Stimulated activated CD4-positive, alpha-beta T cell treated with anti-CD3 and anti-CD28 coated beads, Interleukin-2, amount 100 ng/mL, for 24 hours (primary cell): ENCODE measurements at places on chromosomes 11 and 22.

DNA sequence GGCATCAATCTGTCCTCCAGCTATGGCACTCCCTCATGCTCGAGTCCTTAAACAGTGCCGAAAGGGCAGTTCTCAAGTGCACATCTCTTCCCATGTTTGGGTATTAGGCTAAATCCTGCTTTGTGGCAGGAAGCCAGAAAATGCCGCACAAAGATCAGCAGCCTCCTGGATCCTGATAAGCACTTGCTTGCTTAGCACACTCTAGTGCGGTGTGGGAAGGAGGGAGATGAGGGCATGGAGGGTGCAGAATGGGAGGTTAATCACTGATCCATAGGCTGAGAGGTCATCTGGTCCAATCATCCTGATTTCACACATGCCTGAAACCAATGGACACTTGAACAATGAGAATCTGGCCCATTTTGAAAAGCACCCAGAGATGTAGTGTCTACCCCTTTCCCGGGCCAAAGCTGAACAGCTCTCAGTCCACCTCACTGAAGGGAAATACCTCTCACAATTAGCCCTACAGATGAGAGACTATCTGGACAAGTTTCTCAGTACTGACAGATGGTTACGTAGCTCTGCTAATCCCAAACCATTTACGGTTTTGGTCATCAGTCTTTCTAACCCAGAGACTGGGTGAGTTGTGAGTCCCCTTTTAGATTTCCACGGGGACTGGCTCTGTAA, 29.8 kb upstream of the CHRM4 start:
- DNase-seq: no peak

GRCh38 chr11:127943763-127944162, 643.6 kb downstream of the ETS1 start:
- DNase-seq: no peak

DNA sequence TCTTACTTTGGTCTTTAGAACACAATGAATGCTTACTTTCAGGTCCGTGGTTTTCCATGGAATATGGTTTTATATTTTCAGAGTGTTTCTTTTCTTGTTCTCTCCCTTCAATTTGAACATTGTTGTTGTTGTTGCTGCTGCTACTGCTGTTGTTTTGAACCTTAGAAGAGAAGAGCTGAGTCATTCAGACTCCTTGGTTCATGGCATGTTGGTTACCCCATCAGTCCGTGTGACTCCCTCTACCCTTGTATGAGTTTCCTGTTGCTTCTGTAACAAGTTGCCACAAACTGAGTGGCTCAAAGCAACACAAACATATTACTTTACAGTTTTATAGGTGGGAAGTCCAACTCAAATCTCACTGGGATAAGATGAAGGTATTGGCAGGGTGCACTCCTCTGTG, 511.0 kb downstream of the INSC start:
- DNase-seq: no peak

DNA sequence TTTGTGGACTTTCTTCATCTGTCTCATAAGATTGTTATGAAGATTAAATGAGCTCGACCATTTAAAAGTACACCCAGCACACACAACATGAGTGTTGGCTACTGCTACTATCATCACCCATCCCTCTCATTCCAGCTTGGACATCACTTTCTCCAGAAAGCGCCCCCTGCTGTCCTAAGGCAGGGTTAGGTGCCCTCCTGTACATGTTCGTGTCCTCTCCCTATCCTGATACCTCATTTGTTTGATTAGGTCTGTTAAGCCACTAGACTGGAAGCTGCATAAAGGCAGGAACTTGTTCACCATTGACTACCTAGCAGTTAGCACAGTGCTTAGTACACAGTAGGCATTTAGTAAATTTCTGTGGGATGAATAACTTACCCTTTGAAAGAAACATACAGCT, 85.5 kb downstream of the ENTHD1 start:
- DNase-seq: peak; percentile 30

- DNase-seq: no peak
These were observed 1.4 kb upstream of the LIF start for GRCh38 chr22:30247974-30248373.

GRCh38 chr11:102309621-102310541, 7.4 kb upstream of the BIRC3 start:
- DNase-seq: no peak

DNA sequence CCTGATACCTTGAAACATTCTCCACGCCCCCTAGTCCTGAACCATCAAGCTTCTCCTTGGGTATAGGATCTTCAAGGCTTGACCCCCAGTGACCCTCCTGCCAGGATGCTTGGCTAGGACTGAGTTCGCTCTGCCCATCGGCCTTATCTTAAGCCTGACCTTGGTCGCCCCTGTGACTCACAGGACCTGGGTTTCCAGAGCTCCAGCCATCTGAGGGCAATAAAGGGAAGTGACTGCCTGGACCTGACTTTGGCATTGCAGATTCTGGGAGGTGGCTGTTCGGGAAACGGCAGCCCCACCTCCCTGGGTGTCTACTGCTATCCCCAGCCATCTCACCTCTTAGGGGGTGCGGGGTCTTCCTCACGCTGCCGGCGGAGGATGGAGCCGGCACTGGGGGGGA, 15.4 kb downstream of the CARD10 start:
- no peak for DNase-seq

GRCh38 chr22:36293606-36294292, 40.8 kb downstream of the APOL1 start:
- no peak for DNase-seq

GRCh38 chr11:76629853-76630599, 40.5 kb downstream of the LRRC32 start:
- DNase-seq: peak; percentile 13

- no peak for DNase-seq
These were observed 2.0 kb downstream of the PACS1 start for GRCh38 chr11:66072081-66072480.

GRCh38 chr11:78131956-78132355, 7.5 kb downstream of the ALG8 start:
- no peak for DNase-seq

DNA sequence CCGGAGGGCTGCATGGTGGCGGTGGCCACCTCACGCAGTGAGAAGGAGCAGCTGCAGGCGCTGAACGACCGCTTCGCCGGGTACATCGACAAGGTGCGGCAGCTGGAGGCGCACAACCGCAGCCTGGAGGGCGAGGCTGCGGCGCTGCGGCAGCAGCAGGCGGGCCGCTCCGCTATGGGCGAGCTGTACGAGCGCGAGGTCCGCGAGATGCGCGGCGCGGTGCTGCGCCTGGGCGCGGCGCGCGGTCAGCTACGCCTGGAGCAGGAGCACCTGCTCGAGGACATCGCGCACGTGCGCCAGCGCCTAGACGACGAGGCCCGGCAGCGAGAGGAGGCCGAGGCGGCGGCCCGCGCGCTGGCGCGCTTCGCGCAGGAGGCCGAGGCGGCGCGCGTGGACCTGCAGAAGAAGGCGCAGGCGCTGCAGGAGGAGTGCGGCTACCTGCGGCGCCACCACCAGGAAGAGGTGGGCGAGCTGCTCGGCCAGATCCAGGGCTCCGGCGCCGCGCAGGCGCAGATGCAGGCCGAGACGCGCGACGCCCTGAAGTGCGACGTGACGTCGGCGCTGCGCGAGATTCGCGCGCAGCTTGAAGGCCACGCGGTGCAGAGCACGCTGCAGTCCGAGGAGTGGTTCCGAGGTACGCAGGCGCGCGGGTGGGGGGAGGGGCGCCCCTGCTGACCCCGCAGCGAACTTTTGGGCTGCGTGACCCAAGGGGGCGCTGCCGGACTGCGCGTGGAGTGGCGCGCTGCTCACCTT, 670 bp downstream of the NEFH start:
- DNase-seq: peak; percentile 21

GRCh38 chr11:19674836-19675235, 37.8 kb upstream of the NAV2 start:
- DNase-seq: no peak

- no peak for DNase-seq
These were observed 86.2 kb upstream of the SORL1-AS1 start for GRCh38 chr11:121539000-121539399.

DNA sequence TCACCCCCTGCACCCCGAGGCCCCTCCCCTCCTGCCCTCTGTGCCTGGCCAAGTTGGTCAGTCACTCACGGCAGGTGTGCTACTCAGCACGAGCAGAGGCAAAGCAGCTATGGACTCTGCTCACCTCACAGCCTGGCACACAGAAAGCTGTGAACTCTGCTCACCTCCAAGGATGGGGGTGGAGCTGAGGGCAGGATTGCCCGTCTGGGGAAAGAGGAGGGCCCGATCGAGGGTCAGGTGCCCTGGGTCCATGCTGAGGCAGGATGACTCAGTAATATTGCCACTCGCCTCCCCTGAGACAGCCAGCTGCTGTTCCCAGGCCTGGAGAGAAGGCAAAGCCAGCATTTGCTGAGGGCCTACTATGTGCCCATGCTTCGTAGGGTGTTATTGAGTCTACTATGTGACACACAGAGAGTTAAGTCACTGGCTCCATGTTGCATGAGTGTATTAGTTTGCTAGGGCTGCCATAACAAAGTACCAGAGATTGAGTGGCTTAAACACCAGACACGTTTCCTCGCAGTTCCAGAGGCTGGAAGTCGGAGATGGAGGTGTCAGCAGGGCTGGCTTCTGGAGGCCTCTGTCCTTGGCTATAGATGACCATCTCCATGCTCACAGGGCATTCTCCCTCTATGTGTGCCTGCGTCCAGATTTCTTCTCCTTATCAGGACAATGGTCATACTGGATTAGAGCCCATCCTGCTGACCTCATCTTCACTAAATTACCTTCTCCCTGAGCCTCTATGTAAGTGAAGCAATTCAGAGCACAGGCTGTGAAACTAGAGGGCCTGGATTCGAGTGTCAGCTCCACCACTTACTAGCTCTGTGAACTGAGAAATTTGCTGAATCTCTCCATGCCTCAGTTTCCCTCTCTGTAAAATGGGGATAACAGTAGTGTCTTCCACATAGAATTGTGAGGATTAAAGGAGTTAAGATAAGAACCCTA, 13.2 kb upstream of the TSKU start:
- no peak for DNase-seq

GRCh38 chr22:43232445-43232844, 45.5 kb upstream of the TTLL12 start:
- DNase-seq: no peak

DNA sequence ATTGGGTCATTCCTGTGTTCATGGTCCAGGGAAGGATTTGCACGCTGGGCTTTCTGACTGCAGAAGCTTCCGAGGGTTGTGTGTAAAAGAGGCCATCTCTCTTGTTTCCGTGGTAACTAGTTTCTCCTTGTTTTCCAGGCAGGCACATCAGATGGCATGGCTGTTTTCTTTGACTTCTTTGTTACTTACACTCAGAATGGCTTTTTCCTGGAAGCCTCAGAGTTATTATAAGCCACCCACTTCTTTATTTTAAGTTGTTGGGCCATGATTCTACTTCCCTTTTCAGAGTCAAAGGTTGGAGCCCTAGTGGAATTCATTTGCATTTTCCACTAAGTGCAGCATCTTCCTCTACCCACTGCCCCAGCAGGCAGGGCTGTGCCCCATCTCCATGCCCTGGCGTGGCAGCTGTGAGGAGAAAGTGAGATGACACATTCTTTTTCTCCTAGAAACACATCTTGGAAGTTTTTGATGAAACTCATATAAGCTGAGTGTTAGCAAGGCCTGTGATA, 94.9 kb downstream of the PRR5L start:
- no peak for DNase-seq

DNA sequence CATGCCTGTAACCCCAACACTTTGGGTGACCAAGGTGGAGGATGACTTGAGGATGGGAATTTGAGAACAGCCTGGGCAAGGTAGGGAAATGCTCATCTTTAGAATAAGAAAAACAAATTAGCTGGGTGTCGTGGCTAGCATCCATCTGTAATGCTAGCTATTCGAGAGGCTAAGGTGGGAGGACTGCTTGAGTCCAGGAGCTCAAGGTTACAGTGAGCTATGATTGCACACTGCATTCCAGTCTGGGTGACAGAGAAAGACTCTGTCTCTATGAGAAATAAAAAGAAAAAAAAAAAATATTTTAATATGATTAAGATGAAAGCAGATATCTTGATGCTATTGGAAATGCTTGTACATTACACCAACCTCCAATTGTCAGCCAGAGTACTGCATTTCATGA, 28.6 kb upstream of the DDX10 start:
- DNase-seq: no peak

GRCh38 chr11:113926273-113927197, 21.9 kb downstream of the HTR3B start:
- no peak for DNase-seq

- DNase-seq: no peak
These were observed 71.4 kb downstream of the SLC1A2 start for GRCh38 chr11:35347921-35348331.

DNA sequence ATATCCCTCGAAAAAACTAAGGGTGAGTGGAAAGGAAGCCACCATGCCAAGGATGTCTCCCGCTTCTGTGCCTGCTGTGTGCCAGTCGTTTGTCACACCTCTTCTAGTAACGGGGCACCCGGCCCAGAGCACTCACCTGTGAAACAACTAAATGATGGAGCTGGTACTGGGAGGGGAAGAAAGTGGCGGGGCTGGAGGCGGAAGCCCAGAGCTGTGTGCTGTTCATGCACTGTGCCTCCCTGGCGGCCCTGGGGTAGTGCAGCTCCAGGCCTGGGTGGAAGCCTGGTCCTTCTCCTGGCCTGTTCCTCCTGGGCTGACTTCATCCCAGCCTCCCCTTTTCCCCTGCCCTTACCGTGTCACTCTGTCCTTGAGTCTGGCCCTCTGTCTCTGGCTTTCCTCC, 130.2 kb downstream of the CEP164 start:
- no peak for DNase-seq

- DNase-seq: no peak
These were observed 29.8 kb upstream of the MSANTD2 start for GRCh38 chr11:124829986-124830385.

- no peak for DNase-seq
These were observed 130.2 kb downstream of the NCAM1 start for GRCh38 chr11:113091481-113091780.

GRCh38 chr22:38824585-38824984, 19.2 kb downstream of the NPTXR start:
- peak; percentile 46 for DNase-seq

GRCh38 chr11:133029107-133029506, 503.2 kb downstream of the OPCML start:
- no peak for DNase-seq

DNA sequence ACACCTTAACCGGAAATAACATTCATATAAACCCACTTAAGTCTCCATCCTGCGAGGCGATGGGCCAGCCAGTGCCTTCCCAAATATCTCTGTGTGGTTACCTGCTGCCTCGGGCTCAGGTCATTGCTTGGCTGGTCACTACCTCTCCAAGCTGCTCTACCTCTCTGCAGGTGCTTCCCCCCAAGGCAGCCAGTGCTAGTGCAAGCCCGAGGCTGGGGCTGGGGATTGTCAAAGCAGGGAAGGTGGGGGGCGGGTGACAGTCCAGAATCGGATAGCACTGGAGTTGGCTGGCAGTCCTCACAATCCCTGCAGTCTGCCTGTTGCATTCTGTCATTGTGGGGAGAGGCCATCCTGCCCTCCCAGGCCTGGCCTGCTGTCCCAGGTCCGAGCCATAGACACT, 11.1 kb downstream of the MCHR1 start:
- no peak for DNase-seq
